Cardiac muscle cell (in vitro differentiated cells and primary cell): ENCODE measurements at places on chromosomes 5 and 9. TPM values are rescaled to one million over a fixed set of nuclear protein-coding genes. Genes with fewer than 3 reads are reported as not detected.
A peak's percentile ranks its signal among the peaks of the same experiment; 100 is the strongest.

PCDHB14 gene
- total RNA-seq = 17.3 and 21.2 TPM in 2 replicates

ACTBL2 gene
- total RNA-seq = not detected in 2 replicates

OTULINL gene
- 0.27 and 0.42 TPM in 2 replicates for total RNA-seq

DNA sequence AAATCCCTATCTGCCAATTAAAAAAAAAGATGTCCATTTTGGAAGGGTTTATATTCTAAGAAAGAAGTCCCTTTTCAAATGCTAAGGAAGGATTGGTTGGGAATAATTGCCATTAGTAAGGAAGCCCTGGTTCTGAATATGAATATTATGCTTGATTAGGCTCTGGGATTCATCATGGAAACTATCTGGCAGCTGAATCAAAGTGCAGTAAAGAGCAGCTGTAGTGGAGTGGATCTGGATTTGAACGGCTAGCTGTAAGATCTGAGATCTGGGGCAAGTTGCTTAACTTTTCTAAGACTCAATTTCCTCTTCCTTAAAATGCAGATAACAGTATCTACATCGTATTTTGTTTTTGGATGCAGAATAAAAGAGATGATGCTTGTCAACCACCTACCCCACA lies 10.5 kb downstream of the IL12B start:
- H3K27me3 ChIP-seq = peaks cover 4% of the 10 kb centered on the region
- no peak overlapping the region for H3K27ac ChIP-seq
- H3K4me1 ChIP-seq = no peaks in the 10 kb centered on the region
- H3K4me3 ChIP-seq = no peak overlapping the region
- no peak for DNase-seq

- no peak overlapping the region for H3K4me3 ChIP-seq
- H3K27ac ChIP-seq = no peak overlapping the region
- no peaks in the 10 kb centered on the region for H3K4me1 ChIP-seq
- H3K36me3 ChIP-seq = no peaks in the 10 kb centered on the region
- DNase-seq = no peak
- no peaks in the 10 kb centered on the region for H3K27me3 ChIP-seq
Measured at GRCh38 chr5:179919487-179920060, 11.9 kb upstream of the TBC1D9B start.

DNA sequence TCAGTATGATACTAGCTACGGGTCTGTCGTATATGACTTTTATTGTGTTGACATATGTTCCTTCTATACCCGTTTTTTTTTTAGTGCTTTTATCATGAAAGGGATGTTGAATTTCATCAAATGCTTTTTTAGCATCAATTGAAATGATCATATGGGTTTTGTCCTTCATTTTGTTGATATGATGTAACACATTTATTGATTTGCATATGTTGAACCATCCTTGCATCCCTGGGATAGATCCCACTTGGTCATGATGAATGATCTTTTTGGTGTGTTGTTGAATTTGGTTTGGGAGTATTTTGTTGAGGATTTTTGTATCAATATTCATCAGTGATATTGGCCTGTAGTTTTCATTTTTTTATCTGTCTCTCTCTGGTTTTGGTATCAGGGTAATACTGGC lies 50.9 kb downstream of the OSMR start:
- H3K27ac ChIP-seq = no peak overlapping the region
- no peak overlapping the region for H3K4me3 ChIP-seq
- DNase-seq = no peak
- H3K36me3 ChIP-seq = no peaks in the 10 kb centered on the region

DNA sequence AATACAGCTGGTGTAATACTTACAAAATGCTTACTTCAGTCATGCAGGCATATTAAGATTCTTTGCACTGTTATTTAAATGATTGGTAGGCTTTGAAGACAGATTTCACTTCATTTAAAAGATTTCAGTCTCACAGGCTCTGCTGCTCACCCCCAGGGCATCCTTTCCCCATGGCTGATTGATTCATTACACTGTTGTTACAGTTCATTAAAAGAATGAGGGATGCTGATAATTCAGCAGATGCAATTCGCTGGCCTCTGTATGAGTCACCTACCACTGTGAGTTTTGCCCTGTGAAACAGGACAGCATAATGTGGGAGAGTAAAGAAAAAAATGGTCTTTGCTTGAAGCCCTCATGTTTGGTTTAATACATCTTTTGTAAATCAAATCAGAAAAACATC lies 246.9 kb downstream of the CYLC2 start:
- no peaks in the 10 kb centered on the region for H3K36me3 ChIP-seq
- no peak overlapping the region for H3K27ac ChIP-seq
- no peak for DNase-seq
- H3K4me1 ChIP-seq = no peaks in the 10 kb centered on the region
- no peaks in the 10 kb centered on the region for H3K27me3 ChIP-seq

DNA sequence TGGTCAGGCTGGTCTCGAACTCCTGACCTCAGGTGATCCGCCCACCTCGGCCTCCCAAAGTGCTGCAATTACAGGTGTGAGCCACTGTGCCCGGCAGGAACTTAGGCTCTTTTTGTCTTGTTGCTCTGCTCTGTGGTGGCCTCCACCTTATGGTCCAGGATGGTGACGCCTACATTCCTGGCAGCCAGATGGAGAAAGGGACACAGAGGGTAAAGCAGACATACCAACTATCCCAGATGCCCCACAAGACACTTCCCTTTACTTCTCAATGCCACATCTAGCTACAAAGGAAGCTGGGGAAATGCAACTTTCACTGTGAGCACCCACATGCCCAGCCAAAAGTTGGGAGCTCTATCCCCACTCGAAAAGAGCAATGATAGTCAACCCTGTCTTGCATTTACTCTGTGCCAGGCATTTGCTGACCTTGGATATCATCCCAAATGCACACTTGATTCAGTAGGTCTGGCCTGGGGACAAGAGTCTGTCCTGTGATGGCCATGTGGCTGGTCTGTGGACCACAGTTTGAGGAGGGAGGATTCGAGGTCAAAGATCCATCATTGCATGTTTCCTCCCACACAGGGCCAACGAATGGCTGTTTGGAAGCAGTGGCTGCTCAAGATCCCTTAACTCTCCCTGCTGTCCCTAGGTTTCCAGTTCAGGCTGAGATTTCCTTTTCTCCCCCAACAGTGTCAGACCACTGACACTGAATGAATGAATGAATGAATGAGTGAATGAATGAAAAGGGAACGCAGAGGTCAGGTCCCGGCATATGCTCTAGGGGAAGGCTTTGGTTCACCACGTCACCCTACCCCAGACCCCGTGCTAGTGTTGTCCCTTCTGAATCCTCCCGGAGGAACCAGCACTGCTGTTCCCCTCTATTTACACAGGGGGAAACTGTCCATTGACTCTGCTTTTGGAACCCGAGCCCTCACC lies 1.4 kb upstream of the ERGIC1 start:
- H3K4me1 ChIP-seq = no peaks in the 10 kb centered on the region
- H3K27ac ChIP-seq = no peak overlapping the region
- no peaks in the 10 kb centered on the region for H3K36me3 ChIP-seq
- no peaks in the 10 kb centered on the region for H3K27me3 ChIP-seq
- H3K4me3 ChIP-seq = no peak overlapping the region

DNA sequence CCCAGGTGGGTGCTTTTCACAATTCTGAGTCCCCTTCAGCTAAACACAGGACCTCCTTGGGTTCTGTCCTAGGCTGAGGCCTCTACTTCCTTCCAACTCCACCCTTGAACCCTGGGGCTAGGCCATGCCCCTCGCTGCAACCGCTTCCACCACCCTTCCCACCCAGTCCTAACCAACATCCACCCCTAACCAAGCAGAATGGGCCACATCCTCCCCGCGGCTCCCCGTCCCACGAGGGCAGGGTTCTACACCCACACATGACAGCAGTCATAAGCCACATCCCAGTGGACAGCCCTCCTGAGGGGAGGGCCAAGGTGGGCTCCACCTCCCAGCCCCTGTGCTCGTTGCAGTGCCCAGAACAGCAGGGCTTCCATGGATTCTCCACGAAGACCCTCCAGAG lies 65.8 kb downstream of the SHB start:
- no peak for DNase-seq
- H3K27ac ChIP-seq = no peak overlapping the region
- no peaks in the 10 kb centered on the region for H3K27me3 ChIP-seq

GRCh38 chr9:69937360-69937759 lies 106.3 kb upstream of the MAMDC2 start:
- H3K36me3 ChIP-seq = no peaks in the 10 kb centered on the region
- no peak overlapping the region for H3K4me3 ChIP-seq
- H3K27me3 ChIP-seq = no peaks in the 10 kb centered on the region
- no peak for DNase-seq

DNA sequence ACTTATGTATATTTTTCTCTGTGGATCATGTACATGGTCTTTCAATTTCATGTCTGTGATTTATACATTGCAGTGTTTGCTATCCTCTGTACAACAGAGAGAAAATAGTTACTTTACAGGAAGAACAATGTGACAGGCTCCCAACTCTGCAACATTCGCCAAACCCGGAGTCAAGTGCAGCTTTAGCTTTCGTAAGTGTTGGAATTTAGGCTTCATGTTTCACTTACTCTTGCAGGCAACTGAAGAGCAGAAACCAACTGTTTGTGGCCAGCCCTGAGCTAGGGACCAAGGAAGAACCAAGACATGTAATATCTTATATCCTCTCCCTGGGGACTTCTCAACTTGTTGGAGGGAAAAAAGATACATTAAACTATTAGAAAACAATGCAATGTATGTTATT lies 147.9 kb downstream of the C5orf15 start:
- no peaks in the 10 kb centered on the region for H3K36me3 ChIP-seq
- DNase-seq = peak; percentile 73
- peaks cover 40% of the 10 kb centered on the region for H3K4me1 ChIP-seq
- H3K4me3 ChIP-seq = no peak overlapping the region
- no peaks in the 10 kb centered on the region for H3K27me3 ChIP-seq
- H3K27ac ChIP-seq = peak overlapping the region; percentile 63

DNA sequence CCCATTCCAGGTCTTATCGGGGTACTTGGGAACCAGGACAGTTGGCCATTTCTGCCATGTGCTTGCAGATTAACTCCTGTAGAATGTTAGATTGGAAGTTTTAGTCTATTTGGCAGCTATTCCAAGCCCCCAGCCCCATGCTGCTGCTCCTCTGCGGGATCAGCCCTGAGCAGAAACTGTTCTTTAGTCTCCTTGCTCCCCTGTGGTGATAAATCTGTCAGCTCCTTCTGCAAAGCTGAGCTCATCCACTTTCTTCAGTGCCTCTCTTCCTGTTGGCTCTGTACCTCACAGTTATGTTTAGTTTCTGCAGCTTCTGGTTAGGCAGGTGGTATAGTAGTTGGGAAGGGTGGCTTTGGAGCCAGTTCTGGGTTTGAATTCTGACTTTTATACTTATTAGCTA lies 170.4 kb downstream of the GRIA1 start:
- H3K27me3 ChIP-seq = no peaks in the 10 kb centered on the region
- no peak for DNase-seq
- no peaks in the 10 kb centered on the region for H3K4me1 ChIP-seq

DNA sequence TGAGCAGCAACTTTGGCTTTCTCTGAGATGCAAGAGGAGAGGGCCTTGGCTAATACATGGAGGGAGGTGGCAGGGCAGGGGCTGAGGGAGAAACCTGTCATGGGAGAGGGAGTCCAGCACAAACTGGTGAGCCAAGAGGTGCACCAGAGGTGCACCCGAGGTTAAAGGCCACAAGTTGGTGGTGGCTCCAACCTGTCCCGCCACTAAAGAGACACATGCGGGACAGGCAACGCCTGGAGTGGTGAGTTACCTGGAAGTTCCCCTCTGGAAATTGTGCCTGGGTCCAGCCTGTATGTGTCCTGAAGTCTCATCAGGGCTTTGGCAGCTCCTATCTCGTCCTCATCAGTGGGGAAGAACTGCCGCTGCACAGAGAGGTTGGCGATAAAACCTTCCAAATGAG lies 14.0 kb downstream of the P4HA2 start:
- H3K36me3 ChIP-seq = peaks cover 12% of the 10 kb centered on the region
- H3K27me3 ChIP-seq = no peaks in the 10 kb centered on the region
- no peaks in the 10 kb centered on the region for H3K4me1 ChIP-seq
- H3K4me3 ChIP-seq = no peak overlapping the region

- no peak overlapping the region for H3K4me3 ChIP-seq
- H3K27me3 ChIP-seq = no peaks in the 10 kb centered on the region
- no peak for DNase-seq
- no peak overlapping the region for H3K27ac ChIP-seq
- no peaks in the 10 kb centered on the region for H3K4me1 ChIP-seq
Measured at GRCh38 chr5:142248853-142249462, 75.9 kb downstream of the SPRY4 start.

- no peak overlapping the region for H3K27ac ChIP-seq
- H3K4me1 ChIP-seq = peaks cover 15% of the 10 kb centered on the region
- H3K27me3 ChIP-seq = no peaks in the 10 kb centered on the region
- no peaks in the 10 kb centered on the region for H3K36me3 ChIP-seq
- no peak for DNase-seq
Measured at GRCh38 chr5:16812911-16813310, 123.2 kb downstream of the MYO10 start.

GRCh38 chr5:371811-372555 lies 50.5 kb downstream of the AHRR start:
- DNase-seq = no peak
- no peak overlapping the region for H3K27ac ChIP-seq
- no peaks in the 10 kb centered on the region for H3K36me3 ChIP-seq
- no peak overlapping the region for H3K4me3 ChIP-seq

- H3K27me3 ChIP-seq = no peaks in the 10 kb centered on the region
- no peak for DNase-seq
- no peaks in the 10 kb centered on the region for H3K4me1 ChIP-seq
- H3K4me3 ChIP-seq = no peak overlapping the region
- H3K27ac ChIP-seq = no peak overlapping the region
- no peaks in the 10 kb centered on the region for H3K36me3 ChIP-seq
Measured at GRCh38 chr5:544675-545355, 20.6 kb upstream of the SLC9A3 start.

DNA sequence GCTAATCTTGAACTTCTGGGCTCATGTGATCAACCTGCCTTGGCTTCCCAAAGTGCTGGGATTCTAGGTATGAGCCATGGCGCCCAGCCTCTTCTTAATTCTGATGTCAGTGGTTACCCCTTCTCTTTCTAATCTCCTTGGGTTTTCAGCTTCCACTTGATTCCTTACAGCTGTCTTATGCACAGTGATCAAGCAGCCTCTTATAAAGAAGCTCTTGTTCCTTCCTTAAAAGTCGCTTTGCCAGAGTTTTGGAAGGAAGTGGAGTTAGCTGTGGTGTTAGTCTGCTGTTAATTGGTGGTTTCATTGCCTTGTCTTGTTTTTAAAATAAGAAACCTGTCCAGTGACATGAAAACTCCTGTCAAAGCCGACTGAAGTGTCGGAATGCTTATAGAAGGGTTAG lies 128.1 kb upstream of the CACNA1B start:
- no peak overlapping the region for H3K27ac ChIP-seq
- H3K4me3 ChIP-seq = no peak overlapping the region
- DNase-seq = peak; percentile 54
